ENCODE measurements at places on chromosomes 4 and X.

- no peak for DNase-seq
Measured at GRCh38 chrX:106220177-106220576, 52.1 kb downstream of the PWWP3B start.

GRCh38 chrX:44568196-44568595, 25.5 kb upstream of the FUNDC1 start:
- DNase-seq = no peak

DNA sequence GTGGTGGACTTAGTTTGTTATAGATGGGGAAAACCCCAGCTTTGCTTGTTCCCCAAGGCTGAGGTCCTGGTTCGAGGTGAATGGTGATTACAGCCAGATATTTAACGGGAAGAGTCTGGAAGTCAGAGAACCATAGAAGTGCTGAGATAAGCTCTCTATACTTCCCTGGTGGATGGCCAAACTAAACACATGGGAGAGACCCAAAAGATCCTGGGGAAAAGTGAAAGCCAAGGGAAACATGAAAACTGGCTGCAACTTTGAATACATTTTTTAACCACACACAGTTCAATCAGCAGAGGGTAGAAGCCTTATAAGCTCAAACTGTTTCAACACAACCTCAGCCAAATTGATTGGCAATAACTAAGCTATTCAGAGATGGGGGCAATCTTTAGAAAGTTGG, 29.3 kb upstream of the SRPX start:
- no peak for DNase-seq

DNA sequence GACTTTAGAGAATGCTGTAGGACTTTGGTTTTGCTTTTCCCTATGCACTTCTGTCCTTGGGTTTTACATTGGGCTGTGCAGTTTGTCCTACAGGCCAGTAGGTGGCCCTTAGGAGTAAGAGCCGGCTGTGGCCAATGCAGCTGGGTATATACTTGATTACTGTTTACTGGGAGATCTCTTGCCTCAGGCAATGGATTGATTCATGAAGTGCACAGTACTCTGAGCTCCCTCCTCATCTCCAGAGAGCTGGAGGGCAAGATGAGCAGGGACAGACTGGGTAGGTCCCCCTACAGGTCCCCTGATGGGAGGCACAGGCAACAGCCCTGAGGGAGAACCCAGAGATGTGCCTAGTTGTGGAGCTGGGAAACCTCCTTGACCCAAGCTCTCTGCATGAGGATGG, 103.8 kb upstream of the QRFPR start:
- no peak for DNase-seq

DNA sequence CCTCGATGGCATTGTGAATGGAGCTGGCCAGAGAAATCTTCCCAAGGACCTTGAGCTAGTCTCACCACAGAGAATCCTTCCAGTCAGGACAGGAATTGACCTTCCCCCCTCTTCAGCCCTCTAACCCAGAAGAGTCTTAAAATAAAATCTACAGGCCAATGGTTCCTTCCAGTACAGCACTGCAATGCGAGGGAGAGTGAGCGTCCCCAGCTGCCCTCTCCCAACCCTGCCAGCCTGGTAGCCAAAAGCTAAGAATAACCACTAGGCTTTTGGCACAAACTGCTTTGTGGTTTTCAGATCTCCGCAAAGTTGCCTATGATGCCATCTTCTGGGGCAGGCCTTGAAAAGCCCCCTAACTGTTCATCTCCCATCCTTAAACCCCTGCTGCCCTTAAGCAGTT, 175.1 kb downstream of the AR start:
- DNase-seq = no peak

DNA sequence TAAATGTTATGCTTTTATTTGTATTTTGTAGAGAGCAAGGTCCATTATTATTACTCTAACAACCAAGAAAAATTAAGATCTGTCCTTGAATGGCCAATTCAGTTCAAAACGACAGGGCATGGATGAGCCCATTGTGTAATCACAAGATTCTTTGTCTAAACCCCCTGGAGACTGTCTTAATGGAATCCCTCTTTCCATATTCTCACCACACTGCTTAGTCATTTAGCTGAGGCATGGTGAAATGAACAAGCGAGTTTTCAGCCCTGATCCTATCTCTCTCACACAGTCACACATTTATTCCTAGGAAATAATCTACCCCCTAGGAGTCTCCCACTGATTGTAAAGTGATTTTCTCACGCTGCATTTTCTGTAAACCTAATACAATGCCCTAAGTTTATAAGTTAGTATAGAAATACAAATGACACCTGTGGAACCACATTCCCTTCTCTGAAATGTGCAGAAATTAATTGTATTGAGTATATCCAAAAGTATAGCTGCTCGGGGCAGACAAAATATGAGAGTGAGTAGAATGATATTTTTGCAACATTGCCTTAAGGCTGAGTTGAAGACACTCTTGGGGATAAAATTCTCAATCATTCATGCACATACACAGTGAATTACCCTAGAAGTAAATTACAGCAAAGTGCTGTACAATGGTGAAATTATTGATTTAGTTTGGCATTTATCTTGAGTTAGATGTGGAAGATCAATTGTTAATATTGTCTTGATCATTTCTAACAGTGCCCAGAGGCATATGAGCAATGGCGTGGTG, 119.7 kb upstream of the PCDH7 start:
- DNase-seq = no peak

DNA sequence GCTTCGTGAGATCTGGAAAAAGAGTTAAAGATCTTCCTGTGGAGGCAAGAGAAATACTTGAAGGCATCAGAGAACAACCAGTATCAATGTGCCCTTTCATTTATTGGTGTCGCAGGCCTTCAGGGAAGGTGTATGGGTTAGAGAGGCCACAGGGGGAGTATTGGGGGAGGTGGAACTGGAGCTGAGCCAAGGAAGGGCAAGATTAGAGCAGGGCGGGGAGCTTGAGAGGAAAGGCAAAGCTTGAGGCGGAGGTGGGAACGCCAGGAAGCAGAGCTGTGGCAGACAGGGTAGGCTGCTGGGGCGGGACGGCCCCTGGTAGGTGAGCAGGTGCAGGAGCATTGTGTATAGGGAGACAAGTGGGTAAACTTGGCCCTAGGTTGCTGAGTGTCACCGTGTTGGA, 329.9 kb downstream of the ARHGAP10 start:
- no peak for DNase-seq

DNA sequence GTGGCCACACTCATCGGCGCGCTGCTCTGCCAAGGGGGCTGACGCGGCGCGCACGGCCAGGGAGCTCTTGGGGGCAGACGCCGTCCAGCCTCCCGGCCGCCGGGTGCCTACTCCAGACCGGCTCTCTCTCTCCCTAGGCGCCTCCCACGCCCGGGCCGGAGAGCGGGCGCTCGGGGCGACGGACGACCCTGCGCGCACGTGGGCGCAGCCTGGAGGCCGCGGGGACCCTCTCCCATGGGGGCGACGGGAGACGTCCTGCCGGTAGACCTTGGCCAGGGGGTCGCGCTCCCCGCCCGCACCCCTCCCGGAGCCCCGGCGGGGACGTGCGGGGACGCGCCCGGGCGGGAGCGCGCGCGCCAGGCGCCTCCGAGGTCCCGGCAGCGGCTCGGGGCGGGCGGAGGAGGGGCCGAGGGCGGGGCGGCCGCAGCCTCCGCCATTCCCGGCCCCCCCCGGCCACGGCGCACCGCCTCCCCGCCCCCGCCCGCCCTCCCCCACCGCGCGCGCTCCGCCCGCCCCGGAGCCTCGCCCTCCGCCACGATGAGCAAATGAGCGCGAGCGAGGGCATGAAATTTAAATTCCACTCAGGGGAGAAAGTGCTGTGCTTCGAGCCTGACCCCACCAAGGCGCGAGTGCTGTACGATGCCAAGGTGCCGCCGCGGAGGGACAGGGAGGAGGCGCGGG, at the start of gene MSL3:
MSL3 (plus strand) TSS at position 519 of the 681 bp plus-strand sequence; CDS start at position 546, 27 bp downstream.
- peak; percentile 46 for DNase-seq

DNA sequence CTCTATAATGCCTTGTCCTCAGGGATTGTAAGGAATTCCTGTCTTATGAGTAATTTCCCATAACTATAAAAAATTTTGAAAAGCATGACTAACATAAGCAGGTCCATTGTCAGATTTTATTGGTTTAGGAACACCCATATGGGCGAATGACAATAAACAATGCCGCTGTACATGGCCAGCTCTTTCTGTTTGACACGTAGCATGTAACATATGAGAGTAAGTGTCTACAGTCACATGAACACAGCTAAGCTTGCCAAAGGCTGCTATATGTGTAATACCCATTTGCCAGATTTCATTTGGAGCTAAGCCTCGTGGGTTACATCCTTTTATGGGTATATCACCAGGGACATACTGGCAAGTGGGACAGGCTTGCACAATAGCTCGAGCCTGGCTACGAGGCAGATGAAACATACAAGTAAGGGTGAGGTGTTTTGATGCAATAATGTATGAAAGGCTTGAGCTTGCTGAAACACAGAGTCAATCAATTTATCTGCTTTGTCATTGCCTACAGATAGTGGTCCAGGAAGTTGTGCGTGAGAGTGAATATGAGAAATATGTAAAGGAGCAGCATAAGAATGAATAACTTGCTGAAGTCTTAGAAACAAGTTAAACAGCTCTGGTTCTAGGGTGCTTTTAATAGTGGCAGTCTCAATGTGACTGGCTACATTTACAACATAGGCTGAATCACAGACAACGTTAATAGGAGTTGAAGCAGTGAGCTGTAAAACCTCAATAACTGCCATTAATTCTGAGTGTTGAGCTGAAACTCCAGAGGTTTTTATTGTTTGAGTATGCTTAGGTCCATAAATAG, 67.4 kb upstream of the UGT2B10 start:
- no peak for DNase-seq

GRCh38 chr4:176794151-176794550, 1.4 kb upstream of the VEGFC start:
- no peak for DNase-seq

DNA sequence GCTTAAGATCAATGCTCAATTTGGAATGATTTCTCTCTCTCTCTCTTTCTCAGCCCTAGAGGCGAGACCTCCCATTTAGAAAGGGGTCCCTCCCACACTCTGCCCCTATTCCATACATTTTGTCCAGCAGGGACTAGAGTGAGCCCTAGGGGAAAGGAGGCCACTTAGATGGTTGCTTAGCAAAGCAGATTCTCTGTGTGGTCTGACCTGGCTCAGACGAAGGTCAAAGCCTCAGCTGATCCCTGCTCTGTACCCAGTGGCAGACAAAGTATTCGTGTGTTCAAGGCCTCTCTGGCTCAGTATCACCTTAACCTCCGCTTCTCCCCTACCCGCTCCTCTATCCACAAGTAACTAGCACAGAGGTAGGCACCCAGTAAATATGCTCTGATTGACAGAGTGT, 78.4 kb downstream of the HPRT1 start:
- no peak for DNase-seq

GRCh38 chrX:9465380-9466123, 694 bp downstream of the TBL1X start:
- DNase-seq = peak; percentile 10

GRCh38 chr4:39304651-39305050, 61.5 kb downstream of the RFC1 start:
- DNase-seq = no peak

GRCh38 chrX:111007238-111007637, 88.8 kb upstream of the PAK3 start:
- DNase-seq = no peak

DNA sequence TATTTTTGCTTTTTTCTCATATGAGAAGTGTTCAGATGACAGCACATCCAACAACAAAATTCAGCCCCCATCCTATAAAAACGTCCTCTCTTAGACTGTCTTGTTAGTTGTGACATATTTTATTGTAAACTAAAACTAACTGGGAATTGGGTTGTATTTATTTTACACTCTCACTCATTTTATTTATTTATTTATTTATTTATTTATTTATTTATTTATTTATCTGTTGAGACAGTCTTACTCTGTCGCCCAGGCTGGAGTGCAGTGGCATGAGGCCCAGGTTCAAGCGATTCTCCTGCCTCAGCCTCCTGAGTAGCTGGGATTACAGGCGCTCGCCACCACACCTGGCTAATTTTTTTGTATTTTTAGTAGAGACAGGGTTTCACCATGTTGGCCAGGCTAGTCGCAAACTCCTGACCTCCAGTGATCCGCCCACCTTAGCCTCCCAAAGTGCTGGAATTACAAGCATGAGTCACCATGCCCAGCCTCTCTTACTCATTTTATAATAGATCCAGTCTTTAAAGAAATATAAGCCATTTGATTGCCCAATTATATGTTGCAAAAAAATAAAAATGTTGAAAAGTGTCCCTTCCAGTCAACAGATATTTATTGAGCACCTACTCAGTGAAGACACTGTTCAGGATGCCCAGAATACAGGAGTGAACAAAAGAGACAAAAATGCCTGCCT, 44.6 kb downstream of the PALLD start:
- no peak for DNase-seq

DNA sequence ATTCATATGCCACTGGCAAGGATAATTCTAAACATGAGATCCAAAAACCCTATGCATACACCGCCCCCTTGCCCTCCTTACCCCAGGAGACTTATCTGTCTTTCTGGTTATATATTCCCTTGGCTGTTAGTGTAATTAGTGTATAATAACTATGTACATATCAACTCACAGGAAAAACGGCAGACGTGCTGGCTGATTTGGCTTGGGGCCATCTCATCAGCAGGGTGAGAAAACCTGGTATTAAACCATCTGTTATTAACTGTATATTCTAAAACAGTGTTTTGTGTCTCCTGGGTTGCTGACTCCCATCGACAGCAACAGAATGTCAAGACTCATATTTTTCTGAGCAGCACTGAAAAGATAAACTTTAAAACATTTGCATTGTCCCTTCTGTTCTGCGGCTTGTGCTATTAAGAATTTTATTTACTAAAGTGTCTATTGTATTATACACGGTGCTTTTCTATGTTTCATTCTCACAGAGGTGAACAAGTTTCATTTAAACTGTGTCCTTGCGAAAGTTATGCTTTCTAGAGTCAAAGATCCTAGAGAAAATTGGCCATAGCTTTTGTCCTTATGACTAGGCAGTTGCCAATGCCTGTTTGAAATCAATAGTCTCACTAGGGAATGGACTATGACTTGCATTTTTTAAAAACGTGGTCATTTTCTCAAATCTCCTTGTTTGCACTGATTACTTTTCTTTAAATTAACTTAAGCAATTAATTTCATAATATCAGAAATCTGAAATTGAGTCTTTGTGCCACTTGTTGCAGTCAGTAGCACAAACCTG, 211.5 kb upstream of the MID1 start:
- no peak for DNase-seq

DNA sequence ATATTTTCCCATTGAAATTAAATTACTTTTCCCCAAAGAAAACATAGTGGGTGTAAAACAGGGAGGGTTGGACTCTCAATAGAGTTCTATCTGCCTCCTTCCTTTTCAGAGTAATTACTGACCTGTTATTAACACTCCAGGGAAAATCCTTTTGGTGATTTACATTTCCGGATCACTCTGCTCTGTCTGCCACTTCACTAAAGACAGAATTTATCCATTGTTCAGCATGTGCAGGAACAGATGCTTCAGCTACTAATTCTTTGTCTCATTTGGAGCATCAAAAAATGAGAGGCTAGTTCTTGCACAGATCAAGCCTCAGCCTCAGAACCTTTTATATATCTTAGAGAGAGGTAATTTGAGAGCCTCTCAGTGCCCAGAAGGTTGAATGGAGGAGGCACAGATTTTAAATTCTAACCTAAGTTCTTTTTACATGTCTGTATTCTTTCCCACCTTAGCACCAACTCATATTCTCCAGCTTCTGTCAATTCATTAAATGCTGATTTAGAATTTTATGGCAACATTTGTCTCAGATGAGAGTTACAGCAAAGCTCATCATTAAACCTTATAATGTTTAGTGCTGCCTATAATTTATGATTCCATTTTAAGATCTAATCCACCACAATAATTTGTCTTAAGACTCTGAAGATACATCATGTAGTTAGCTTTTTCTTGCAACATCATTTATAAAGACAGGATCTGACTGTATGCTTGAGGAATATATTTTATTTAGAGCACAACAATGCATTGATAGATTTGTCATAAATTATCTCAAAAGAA, 1494.4 kb downstream of the STIM2 start:
- no peak for DNase-seq

Data from activated T-helper 1 cell treated with anti-CD3 and anti-CD28 coated beads, Interleukin-2, amount 50 U/mL, for 16 hours (primary cell).